Activated T-helper 1 cell treated with Interleukin-2 at 50 U/mL for 16 hours (primary cell): ENCODE measurements at places on chromosomes 5 and 9.

DNA sequence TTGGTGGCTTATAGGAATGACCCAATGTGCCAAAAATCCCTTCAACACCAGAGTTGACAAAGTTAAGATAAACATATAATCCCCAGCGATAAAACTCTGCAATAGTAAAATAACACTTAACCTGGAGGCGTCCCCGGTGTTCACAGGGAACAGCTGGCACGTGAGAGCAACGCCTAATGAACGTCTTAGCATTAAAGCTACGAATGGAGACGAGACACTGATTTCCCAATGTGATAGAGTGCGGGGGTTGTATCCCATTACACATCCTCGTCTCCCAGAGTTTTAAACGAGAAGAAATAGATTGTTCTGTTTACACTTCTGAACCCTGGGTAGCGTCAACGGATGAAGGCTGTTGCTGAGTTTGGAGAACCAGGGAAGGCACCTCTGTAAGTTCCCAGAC lies 57.6 kb downstream of the PTCH1 start:
- DNase-seq: no peak

DNA sequence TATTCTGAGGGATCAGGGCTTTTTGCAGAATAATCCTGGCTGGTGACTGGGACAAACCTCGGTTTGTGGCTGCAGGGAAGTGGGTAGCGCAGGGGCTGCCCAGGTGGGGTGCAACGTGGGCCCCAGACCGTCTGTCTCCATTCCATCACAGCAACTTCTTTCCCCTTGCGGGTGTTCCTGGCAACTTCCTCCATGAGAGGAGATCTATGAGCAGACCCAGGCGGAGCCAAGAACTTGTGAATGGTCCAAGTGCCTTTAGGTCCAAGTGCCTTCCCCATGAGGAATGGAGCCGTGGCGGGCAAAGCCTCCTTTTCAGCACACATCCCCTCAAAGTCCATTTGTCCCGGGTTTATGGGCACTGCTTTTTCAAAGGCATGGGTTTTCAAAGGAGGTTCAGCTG lies 136.5 kb downstream of the PHF2 start:
- no peak for DNase-seq

GRCh38 chr5:123706531-123706930 lies 194.6 kb downstream of the CSNK1G3 start:
- DNase-seq: no peak

DNA sequence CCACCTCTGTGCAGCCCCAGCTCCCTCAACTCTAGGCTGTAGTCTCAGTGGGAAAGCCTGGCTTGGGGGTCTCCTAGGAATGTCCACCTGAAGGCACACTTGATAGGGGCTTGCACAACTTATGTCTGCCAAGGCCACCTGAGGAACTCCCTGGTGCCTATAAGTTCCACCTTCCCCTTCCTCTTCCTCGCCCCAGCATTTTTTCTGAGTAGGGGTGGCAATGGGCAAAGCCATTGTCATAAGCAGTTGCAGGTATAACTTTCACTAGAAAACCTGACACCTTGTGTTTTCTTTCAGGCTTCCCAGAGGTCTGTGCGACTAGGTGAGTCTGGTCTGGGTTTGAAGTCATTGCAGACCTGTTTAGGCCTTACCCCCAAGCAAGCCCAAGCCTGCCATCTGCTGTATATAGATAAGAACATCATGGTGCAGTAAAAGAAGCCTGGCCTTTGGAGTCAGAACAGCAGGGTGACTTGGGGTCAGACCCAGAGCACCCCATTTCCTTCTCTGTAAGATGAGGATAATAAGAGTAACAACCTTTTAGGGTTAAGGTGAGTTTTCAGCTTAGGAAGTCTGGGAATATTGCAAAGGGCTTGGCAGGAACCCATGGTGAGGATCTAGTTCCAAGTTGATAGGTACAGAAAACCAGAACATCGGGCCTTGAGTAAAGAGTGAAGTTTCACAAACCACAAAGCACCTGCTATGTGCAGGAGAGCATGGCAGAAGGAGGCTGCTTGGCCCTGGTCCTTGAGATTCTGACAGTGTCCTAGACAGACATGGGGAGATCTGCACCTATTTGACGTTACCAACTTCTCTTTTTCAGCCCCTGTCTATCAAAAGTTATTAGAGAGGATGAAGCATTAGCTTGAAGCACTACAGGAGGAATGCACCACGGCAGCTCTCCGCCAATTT lies 33.8 kb downstream of the TGFBI start:
- DNase-seq: no peak

DNA sequence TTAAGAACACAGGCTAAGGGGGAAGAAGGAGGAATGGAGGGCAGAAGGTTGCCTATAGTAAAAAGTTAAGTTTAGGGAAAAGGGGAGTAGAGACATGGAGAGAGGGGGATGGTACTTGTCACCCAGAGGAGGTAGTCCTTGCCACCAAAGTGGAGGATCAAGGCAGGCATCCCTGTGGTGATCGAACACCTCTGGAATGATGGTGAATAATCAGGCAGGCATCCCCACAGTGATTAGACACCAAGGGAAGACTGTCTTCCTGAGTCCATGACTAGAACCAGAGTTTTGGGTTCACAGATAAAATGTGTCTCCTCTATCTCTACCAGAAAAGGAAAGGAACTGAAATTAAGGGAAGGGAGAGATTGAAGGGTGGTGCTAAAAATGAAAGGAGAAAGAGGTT lies 19.2 kb upstream of the HMGCS1 start:
- no peak for DNase-seq

- no peak for DNase-seq
These were observed 54.5 kb downstream of the PHF2 start for GRCh38 chr9:93630806-93631411.

DNA sequence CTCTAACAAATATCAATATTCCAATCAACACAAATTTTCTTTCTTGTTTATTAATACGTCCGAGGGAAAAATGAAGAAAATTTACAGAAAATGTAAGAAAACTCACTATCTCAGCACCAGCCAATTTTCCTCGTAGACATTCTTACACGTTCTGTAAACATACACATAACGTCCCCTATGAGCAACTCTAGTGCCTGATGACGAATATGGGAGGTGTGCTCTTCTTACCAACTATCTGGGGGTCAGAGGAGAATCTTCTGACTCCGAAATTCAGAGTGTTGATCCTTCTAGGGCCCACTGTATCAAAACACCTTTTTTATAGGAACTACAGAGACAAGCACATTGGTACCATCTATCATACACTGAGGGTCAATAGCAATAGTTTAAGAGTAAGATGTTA lies 198.7 kb downstream of the GAPVD1 start:
- no peak for DNase-seq

- no peak for DNase-seq
These were observed 191.1 kb downstream of the EBF1 start for GRCh38 chr5:158908425-158909220.

- no peak for DNase-seq
These were observed 39.8 kb downstream of the POLK start for GRCh38 chr5:75551471-75551870.

DNA sequence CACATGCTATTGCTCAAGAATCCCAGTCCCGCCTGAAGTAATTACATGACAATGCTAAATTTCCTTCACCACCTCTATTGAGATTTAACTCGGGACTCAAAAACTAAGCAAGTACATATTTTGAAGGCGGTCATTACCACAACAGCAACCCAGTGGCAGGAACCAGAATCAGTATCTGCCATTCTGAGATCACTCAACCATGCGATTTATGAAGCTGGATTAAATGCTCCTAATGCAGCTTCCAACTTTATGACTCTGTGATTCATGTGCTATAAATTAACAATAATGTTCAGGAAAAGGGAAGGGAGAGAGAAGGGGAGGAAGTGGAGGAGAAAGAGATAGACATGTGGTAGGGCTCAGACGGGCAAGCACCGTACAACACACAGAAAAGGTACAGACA lies 194.7 kb downstream of the DNAH5 start:
- no peak for DNase-seq

DNA sequence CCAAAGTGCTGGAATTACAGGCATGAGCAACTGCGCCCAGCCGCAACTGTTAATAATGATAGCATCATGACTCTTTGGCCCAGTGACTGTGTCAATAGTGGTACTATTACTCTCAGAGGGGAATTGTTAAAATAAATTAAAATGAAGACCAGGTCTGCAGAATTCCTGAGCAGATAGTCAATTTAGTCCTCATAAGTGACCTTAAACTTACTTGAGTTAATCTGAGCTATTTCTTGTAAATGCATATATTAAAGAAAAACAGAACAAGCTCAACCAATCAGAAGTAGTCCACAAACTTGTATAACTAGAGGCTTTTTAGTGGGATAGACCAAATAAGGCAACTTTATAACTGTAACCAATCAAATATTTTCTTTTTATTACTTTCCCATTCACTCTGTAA lies 1.7 kb upstream of the RECK start:
- DNase-seq: no peak

GRCh38 chr9:77556396-77556795 lies 91.7 kb downstream of the GNA14 start:
- no peak for DNase-seq

DNA sequence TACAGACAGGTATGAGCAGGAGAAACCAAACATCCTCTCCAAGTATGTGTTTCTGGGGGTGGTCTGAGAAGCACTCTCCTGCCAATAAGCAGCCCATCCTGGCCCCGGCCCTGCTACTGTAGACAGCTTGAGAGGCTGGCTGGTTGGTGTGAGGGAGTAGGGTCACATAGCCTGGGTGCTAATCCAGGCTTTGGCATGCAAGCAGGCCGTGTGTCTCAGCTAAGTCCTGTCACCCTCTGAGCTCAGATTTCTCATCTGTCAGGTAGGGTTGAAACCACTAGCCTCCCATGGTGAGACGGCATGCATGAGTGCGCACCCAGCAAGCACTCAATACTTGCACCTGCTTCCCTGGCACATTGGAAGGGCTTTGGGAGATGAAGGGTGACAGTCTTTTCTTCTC lies 49.8 kb upstream of the PHYKPL start:
- no peak for DNase-seq

DNA sequence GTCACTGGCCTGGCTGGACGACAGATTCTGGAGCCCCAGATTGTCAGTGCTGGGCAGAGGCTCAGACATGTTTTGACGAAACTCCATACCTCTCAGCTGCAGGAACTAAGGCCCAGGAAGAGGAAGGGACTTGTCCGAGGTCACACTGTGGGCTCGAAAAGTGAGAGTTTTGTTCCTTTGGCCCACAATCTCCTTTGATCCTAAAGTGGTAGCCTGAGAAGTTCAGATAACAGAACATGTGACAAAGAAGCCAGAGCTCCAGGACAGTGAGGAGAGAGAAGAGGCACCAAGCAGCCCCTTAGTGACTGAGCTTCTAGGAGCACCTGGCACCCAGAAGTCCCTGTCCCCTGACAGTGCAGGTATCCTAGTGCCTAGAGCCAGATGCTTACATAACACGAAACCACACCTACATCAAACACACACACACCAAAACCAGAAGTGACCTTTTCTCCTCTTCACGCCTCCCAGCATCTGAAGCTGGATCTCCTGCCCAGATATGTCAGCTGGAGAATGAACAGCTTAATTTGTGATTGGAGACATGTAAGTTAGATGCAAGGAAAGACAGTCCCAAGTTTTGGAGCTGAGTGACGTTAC lies 88.9 kb downstream of the ADRB2 start:
- DNase-seq: no peak
